ENCODE measurements at places on chromosomes 5 and 9.

GRCh38 chr9:86741311-86742208 is 205.7 kb downstream of the GAS1 start:
- no peak for DNase-seq

DNA sequence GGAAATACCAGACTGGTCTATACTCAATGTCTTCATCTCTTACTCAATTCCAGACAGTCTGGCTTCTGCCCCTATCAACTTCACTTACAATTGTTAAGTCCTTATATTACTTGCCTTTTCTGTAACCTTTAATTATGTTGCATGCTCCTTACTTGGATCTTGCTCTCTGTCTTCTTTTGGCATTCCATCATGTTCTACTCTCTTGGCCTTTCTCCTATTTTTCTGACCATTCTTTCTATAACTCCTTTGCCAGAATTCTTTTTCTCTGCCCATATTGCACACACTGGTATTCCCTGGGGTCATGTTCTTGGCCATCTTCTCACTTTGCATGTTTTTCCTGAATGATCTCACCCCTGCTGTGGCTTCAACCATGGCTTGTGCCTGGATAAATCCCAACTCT is 209.8 kb upstream of the ZNF462 start:
- DNase-seq: no peak

DNA sequence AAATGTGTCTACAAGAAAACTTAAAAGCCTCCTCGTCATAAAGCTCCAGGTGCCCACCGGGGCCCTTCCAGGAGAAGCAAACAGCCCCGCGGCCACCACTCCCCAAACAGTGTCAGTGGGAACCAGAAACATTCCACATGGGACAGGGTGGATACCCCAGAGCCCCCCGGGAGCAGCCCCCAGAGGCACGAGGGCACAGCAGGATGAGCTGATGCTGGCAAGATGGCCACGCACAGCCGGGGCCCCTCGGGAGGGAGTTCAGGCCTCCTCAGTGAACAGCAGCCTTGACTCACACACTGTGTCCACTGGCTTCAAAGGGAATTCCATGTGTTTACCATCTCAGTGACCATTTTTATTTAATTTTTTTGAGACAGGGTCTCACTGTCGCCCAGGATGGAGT is 10.5 kb downstream of the EXD3 start:
- no peak for DNase-seq

DNA sequence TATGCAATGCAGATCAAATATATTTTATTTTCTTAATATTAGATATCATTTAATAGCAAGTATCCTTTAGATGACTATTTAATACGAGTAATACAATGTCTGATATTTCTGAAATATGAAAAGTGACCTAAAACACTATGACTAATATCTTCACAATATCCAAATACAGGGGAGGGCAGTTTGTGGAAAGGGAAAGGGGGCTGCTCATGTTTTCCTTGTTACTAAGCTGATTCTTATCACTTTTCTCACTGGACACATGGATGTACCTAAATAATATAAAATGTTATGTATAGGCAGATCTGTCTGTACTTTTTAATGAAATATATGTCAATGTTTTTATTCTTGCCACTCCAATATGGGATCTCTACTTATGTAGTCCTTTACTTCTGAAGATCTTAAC is 1879.1 kb upstream of the ACO1 start:
- DNase-seq: no peak

GRCh38 chr5:33257807-33258429 is 182.8 kb upstream of the TARS1 start:
- no peak for DNase-seq

DNA sequence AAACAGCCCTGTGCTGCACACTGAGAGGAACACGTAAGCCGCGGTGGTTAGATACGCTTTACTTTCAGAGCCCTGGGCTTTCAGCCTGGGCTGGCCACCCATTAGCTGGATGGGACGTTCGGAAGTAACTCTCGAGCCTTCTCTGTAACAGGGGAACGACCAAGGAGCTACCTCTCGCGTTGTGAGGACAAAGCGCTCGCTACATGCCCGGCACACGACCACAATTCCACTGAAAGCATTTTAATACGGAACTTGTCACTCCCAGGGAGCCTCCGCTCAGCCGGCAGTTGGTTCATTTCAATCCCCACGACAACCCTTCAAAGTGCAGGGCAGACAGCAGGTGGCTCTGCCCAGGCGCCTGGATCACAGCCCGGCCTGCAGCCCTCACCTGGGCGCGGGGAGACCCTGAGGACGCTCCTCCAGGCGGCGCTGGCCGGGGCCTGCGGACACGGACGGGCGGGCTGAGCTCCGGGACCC is 368 bp downstream of the SURF1 start:
- DNase-seq: no peak

DNA sequence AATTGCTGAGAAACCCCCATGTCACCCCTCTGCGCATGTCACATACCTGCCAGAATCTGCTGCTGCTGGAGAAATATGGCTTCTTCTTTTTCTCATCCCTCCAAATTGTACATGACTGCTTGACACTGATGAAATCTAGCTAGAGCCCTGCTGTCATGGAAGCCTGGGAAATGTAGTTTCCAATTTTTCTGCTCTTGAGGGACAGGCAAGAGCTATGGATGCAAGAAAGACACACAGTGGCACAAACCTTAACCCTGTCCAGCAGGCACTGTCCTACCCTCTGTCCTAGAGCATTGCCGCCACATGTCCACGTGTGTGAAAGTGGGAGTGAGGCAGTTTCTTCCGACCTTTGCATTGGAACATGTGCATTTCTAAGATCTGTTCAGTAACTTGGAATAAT is 255.5 kb upstream of the SEMA6A start:
- no peak for DNase-seq

DNA sequence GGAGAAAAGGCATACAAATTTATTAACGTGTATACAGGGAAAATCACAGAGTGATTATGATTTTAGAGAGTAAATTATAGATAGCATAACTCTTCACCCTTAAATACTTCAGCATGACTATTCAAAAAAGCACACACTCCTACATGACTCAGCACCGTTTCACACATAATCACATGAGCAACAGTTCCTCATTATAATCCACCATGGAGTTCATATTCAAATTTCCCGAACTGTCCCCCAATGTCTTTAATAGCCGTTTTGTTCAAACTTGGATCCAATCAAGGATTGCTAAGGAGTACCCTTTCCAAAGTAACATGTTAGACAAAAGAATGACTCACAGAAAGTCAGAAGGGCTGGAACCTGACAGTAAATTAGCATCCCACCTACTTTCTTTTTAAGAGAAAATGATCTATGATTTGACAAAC is 32.1 kb downstream of the RAPGEF1 start:
- DNase-seq: no peak

GRCh38 chr9:110847671-110848070 is 179.1 kb downstream of the MUSK start:
- DNase-seq: no peak

DNA sequence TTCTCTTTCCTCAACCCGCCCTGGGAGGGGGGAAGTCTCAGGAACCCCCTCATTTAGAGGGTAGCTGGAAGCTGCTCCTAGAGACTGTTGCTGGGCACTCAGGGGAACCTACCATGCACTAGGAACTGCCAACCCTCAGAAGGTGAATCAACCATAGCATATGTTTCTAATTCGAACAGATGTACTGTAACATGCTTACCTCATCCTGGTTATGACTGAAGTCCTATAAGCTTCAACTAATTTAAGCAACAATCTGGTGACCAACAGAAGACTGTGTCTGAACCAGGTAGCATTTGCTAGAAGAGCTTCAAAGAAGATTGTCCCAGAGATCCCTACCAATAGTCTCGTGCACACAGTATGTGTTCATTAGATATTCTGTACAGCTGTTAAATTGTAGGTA is 5.7 kb upstream of the PRDM6 start:
- DNase-seq: no peak
